Right renal pelvis (tissue), 4 donors: ENCODE measurements at places on chromosomes 1 and 21. TPM values are rescaled to one million over a fixed set of nuclear protein-coding genes. Genes with fewer than 3 reads are reported as not detected.

DNA sequence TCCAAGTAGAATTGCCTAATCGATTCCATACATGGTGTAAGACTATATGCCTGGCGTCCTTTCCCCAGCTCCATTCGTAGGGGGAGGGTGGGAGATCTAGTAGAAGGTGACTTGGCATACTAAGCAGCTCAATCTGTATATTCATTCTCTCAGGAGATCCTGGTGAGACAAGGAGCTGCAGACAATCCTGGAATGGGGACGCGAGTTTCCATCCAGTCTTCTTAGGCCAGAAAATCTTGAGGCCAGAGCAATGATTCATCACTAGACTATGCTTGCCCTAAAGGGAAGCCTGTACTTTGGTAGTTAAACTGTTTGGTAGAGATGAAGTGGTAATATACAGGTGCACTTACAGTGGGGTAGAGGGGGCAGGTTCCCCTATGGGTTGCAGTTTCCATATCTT, 468.7 kb downstream of the ADGRL2 start:
- no peak for DNase-seq

LY9 gene
- polyA plus RNA-seq: 0.08 TPM

GRCh38 chr1:159581422-159581821, 6.2 kb upstream of the APCS start:
- DNase-seq: no peak

DNA sequence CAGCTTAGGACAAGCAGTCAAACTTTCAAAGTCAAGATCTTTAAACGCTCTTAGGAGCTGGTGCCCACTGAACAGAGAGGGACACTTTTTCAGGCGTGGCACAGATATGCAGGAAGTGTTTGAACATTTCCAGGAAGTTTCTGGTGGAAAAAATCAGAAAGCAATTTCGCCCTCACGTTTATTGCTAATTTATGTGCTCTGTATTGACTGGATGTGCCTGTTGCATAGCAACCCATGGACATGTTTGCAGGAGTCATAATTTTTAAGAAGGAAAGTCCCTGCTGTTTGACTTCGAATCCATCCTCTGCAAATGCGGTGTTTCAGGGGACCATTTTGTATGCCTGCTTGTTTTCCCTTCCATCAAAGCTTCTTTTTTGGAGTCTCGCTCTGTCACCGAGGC, 239.9 kb upstream of the IRF2BP2 start:
- DNase-seq: no peak

TMPRSS2 gene
- 50.1 TPM for polyA plus RNA-seq

HTR1D gene
- 0.40 TPM for polyA plus RNA-seq

DNA sequence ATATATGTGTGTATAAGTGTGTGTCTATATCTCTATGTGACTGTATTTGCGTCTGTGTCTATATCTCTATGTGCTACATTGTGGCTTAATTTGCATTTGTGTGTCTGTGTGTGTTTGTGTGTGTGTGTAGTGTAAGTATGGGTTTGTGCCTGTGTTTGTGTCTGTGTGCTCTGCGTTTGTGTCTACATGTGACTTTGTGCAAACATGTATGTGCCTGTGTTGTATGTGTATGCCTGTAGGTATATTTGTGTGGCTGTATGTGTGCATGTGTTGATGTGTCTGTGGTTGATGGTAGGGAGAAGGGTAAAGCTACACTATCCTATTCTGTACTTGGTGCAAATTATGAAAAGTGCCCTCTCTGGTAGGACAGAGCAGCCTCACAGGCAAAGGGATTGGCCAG, 7.3 kb upstream of the FGGY start:
- no peak for DNase-seq

DNA sequence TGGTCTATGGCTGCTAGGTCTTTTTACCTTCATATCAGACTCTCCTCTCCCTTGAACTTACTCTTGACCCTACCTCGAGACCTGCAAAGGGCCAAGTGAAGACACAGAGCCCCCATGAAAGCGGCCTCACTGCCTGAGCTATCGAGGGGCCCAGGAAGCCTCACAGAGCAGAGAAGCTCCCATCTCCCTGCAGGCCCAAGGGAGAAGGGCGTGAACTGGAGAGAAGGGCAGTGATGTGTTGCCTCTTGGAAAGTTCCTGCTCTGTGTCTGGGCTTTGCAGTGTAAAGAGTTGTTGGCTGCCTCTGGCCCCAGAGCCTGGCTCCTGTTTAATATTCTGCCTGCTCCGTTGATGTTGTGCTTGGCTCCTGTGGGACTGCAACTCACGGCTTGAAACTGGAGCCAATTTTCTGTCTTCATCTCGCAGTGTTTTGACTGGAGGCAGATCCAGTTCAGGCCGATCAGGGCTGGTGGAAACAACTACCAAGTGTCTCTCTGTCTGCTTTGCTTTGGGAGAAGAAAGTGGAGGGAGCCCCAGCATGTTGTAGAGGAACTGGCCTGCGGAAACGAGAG, 4.3 kb downstream of the SERTAD4 start:
- no peak for DNase-seq

GRCh38 chr1:231093156-231093922, 53.3 kb upstream of the FAM89A start:
- peak; percentile 16 for DNase-seq

GRCh38 chr1:165392634-165393571, 36.4 kb upstream of the LMX1A start:
- peak; percentile 53 for DNase-seq

ADCY10 gene
- polyA plus RNA-seq: 0.53 TPM

- no peak for DNase-seq
Measured at GRCh38 chr1:35603941-35604340, 30.8 kb downstream of the TFAP2E start.

- DNase-seq: no peak
Measured at GRCh38 chr1:19220080-19220846, 10.2 kb upstream of the UBR4 start.

GRCh38 chr21:36022427-36023091, 37.8 kb downstream of the SETD4 start:
- no peak for DNase-seq

TMPRSS3 gene
- polyA plus RNA-seq: 2.2 TPM

GNG4 gene
- polyA plus RNA-seq: 4.6 TPM

DNA sequence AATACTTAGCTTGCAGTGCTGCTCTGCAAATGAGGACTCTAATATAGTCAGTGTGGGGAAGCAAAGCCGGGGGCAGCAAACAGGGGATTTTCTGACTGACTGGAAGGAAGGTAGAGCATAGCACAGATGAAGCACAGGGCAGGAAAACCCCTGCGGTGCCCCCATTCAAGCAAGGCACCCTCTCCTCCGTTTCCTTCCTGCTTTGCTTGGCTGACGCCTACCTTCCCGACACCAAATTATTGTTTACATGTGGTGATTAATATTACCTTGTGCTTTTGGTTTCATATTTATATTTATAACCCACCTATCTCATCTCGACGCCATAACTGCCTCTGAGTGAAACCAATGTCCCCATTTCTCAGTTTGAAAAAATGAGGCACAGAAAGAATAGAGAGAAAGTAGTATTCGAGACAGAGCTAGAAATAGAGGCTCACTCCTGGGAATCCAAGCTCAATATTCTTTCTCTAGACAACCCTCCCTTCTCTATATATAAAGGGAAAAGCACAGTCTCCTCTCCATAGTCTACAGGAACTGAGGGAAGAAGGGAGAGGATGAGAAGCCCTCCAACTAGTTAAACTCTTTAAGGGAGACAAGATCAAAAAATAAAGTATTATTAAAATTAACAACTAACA, 41.3 kb downstream of the PIK3C2B start:
- DNase-seq: no peak
